ENCODE measurements at places on chromosomes 5 and 9.

DNA sequence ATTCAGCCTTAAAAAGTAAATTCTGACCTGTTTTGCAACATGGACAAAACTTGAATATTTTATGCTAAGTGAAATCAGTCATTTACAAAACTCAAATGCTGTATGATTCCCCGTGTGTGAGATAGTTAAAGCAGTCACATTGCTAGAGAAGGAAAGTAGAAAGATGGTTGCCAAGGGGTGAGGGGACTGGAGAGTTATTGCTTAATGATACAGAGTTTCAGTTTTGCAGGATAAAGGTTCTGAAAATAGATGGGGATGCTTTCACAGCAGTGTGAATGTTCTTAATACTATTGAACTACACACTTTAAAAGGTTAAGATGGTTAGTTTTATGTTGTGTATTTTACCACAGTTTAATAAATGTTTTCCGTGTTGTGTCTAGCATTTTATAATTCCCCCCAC is 51.2 kb downstream of the SGCD start:
- DNase-seq: no peak

- no peak for DNase-seq
Observed at GRCh38 chr5:62007457-62007856, 298.5 kb upstream of the KIF2A start.

- DNase-seq: no peak
Observed at GRCh38 chr9:92947268-92948037, at the start of gene FGD3. Gene FGD3 (plus strand): TSS chr9:92947523. CDS start chr9:92976257, 28,734 bp downstream.

GRCh38 chr5:10875201-10875768 is 114.3 kb upstream of the DAP start:
- DNase-seq: no peak

DNA sequence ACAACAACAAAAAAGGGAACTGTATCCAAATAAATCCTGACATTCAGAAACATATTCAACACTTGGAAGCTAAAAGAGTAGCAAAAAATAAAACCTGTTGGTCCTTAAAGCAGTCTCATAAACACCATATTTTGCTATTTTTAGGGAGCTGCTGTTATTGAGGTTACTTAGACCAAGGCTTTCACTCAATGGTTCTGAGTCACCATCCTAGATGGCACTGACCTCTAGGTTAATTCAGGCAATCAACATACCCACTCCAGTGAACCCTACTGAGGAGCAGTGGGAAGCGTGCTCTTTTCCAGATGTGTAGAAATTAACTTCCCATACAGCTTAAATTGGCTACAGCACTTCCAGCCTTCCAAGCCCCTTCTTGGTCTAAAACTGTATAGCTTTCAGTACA is 5.2 kb downstream of the GNAQ start:
- DNase-seq: no peak

DNA sequence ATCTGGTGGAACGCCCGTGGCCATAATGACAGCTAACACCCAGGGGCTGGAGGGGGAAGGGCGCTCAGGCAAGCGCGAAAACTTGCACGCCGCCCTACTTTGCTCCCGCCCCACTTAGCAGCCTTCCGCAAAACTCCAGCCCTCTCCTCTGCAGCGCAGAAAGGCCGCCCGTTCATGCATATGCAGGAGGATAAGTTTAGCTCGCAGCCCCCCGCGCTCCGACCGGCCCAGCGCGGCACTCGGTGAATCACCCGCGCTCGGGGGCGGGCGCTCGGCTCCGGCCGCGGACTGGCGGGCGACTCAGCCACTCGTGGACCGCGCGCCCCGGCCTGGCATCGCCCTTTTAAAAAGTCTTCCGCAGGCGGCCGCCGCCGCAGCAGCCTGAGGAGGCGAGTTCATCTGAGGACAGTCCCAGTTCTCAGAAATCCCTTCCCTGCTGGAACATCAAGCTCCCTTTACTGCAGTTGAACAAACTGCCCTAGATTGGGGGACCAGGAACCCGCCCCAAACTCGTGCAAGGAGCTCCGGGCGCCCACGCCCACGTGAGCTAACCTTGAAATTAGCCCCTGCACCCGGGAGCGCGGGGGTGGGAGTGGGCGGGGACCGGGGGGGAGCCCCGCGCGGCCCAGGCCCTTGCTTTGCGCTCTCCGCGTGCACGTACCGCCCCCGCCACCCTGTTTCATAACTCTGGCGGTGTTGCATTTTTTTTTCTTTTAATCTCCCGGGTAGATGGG is 4.5 kb upstream of the KLF9 start:
- DNase-seq: peak; percentile 96

DNA sequence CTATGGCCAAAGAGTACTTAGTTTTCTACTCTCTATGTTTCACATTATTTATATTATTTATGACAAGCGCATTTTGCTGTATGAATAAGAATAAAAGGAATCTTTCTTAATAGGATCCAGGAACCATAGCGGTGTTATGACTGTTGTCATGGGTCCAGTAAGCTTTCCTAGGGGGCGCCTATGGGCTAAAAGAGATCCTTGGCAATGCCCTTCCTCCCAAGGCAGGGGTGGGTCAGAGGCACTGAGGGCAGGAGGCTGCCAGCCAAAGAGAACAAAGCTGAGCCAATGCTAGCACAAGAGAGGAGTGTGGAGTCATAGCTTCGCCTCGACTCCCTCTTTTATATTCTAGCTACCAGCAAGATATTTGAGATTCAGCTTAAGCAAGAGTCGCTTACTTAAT is 98.4 kb upstream of the GNAQ start:
- no peak for DNase-seq

DNA sequence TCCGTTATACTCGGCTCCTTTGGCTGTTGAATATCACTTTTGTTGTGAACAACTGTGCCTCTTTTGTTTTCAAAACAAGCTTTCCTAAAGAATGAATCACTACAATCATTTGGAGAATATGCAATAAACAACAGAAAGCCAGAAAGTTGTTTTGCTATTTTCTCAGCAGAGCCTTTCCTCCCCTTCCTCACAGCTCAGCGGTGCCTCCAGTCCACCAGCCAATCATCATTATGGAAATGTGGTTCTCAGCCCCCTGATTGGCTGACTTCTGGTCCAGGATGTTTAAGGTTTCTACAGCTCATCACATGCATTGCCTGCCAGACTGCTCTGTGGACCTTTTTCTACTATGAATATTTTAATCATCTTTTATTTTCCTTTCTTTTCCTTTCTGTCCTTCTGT is 9.1 kb upstream of the ZNF608 start:
- DNase-seq: no peak

DNA sequence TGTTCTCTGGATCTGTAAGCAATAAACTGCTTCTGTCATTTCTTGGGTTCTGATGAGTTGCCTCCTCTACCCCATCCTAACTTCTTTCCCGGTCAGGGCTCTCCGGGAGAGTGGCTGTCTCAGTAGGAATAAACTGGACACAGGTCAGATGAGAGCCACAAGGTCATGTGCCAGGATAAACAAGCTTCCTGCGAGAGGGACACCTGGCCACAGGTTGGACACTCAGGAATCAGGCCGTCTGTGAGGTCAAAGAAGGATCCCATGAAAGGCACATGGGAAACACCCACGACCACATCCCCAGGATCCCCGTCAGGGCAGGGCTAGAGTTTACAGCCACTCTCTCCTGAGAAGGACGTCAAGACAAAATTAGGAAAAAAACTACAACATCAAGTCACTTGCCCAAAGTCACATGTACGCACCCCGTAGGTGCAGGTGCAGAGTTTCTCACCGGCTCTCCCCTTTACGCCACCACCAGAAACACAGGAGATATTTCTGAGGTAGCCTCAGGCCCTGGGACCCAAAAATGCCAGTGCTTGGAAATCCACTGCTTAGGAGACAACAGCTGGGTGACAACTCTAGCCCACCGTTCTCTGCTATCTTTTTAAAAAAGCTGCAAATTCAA is 28.7 kb downstream of the CCT5 start:
- DNase-seq: no peak

- DNase-seq: peak; percentile 44
Observed at GRCh38 chr5:127959152-127959764, 124.3 kb upstream of the SLC12A2 start.

All from AG09319 (cell line).